ENCODE measurements at places on chromosomes 7 and 10.
A peak's percentile ranks its signal among the peaks of the same experiment; 100 is the strongest.

- DNase-seq: no peak
Measured at GRCh38 chr10:100659361-100660098, 85.9 kb upstream of the PAX2 start.

GRCh38 chr7:6227294-6227846 lies 45.1 kb downstream of the CYTH3 start:
- DNase-seq: peak; percentile 71

DNA sequence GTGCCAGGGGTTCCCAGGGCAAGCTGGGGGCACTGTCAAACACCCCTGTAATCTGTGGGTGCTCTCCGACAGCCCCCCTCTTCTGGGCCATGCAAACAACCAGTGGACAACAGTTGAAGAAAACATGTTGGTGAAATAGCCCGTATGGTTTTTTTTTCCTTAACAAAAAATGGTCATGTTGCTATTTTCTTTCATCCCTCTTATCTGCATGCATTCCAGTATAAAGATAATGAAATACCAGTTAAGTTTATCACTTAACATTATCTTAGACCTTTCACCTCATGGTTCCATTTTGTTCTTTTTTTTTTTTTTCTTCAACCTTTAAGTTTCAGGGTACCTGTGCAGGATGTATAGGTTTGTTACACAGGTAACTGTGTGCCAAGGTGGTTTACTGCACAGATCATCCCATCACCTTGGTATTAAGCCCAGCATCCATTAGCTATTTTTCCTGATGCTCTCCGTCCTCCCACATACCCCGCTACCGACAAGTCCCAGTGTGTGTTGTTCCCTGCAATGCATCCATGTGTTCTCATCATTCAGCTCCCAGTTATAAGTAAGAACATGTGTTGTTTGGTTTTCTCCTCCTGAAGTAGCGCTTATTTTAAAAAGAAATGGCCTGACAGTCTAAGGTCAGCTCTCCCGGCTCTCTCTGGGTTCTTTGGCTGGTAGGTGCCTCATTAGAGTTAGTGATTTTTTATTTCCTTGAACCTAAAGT lies 110.1 kb downstream of the NRP1 start:
- peak; percentile 46 for DNase-seq

- no peak for DNase-seq
Measured at GRCh38 chr7:141280100-141280499, 206.2 kb downstream of the TMEM178B start.

DNA sequence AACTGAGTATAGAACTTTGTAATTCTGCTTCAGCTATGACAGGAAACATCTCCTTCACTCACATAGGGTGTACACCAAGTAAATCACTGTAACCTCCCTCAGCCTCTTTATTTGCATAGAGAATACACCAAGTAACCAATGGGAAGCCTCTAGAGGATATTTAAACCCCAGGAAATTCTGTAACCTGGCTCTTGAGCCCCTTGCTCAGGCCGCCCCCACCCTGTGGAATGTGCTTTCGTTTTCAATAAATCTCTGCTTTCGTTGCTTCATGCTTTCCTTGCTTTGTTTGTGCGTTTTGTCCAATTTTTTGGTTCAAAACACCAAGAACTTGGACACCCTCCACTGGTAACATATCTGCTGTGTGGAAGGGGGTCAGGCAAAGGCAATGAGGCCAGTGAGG lies 60.2 kb downstream of the CLRN3 start:
- no peak for DNase-seq

DNA sequence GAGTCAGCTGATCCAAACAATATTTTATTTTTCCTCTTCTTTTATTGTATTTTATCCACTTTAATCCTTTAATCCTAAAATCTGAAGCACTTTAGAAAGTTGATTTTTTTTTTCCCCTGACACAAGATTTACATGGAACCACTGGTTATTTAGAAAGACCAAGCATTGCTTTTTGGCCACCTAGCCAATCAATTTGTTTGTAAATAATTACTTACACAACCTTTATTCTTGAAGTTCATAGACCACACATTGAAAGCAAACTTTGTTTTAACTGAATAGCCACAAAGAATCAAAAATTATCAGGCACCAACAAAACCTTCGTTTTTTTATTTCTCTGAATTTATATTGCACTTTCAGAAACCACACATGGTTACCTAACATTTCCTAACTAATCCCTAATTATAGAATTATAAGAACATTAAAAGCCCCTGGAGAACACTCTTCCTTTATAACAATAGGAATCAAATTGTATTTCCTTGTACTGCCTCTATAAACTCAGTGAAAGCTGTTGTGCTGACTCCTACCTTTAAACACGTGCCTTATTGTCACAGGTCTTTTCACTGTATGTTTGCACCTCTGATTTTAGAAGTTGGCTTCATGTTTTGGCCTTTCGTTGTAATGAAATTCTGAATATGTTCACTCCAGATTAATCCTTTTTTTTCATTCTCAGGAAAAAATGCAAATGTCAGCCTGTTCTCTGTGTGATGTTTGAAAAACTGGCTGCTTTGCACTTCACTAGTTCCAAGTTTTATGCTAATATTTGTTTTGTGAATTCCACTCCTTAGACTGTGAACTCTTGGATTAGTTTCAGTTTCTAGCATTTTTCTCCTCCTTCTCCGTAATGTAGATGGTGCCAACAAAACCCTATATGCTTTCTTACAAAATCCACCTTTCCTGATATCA lies 1511.9 kb downstream of the REEP3 start:
- no peak for DNase-seq

DNA sequence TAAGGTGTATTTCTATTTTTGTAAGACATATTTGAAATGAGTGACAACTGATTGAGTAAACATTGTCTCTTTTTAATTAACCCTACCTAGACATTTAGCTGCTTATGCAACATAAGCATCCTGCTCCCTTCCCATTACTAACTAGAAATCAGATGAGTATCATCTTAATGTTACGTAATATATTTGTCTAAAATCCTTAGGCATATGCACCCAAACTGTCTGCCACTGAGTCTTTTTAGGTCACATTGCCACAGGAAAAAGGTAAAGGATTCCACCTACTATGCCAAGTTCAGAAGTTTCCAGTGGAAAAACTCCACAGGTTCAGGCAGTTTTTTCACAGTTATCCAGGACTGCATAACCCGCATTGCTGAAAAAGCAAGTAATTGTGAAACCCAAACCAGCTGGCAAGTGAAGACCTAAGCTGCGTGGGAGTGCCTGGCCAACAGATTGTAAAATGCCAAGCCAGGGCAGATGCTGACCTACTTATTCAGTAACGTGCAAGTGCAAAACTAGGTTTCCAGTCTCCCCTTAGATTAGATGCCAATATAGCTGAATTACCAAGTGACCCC lies 983.7 kb downstream of the GATA3 start:
- DNase-seq: no peak

DNA sequence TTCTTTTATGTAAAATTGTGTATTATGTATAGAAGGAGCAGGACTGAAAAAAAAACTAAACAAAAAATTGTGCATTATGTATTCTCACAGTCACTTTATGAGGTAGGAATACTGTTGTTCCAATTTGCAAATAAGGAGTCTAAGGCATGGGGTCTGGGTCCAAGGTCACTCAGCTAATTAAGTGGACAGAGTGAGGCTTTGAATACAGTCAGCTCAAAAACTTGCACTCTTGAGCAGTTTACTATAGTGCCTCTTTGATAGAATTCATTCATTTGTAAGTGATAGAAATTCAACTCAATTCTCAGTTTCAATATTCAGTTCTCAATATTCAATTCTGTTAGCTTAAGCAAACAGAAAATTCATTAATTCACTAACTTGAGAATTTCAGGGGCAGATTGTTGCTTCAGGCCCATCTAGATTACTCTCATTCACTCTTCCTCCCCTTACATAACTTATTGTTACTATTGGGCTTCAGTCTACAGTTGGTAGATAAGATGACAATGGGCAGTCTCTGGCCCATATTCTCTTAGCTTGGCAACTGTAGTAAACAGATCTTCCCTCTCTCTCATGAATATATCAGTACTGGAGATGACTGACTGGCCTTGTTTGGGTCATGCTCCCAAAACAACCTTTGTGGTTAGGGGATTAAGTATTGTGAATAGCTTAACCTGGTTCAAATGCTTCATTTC lies 86.6 kb downstream of the BTAF1 start:
- DNase-seq: no peak

GRCh38 chr7:103115771-103116170 lies 33.1 kb downstream of the NAPEPLD start:
- no peak for DNase-seq

DNA sequence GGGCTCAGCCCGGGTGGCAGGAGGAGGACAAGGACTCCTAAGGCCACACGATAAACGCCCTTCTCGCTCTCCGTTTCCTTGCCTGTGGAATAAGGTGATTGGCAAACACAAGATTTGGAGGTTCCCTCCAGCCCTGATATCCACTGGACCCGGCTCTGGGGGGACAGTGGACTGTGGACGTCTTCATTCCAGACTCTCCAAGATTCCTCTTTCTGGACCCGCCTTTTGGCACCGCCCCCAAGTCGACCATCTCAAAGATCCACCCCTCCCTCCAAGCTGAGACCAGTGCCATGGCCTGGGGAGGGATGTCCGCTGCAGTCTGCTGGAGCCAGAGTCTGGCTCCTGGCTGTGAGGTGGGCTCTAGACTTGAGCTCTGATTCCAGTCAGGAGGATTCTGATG lies 23.6 kb downstream of the ZNF783 start:
- peak; percentile 23 for DNase-seq

GRCh38 chr7:110418659-110419280 lies 672.2 kb upstream of the LRRN3 start:
- DNase-seq: no peak

DNA sequence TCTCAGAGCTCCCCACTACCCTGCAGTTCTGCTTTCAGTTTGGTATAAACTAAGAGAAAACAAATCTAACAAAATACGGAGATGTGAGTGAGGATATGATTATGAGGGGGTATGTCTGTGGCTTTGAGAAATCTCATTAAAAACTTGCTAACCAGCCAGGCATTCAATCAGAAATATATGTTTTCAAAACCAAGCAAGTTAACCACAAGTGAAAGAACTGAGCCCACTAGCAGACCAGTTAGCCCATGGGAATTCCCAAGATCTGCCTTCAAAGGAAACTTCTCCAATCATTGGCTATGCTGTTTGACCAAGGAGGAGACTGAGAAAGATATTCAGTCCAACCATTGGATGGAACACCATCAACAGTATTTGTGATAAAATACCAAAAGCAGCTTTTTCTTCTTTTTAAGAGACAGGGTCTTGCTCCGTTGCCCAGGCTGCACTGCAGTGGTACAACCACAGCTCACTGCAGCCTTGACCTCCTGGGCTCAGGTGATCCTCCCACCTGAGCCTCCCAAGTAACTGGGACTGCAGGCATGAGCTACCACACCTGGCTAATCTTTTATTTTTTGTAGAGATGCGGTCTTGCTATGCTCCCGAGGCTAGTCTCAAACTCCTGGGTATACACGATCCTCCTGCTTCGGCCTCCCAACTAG lies 41.2 kb downstream of the FGFR2 start:
- peak; percentile 9 for DNase-seq

GRCh38 chr7:39651265-39651664 lies 27.9 kb downstream of the RALA start:
- peak; percentile 76 for DNase-seq

GRCh38 chr7:74572301-74572979 lies 85.1 kb upstream of the GTF2I start:
- no peak for DNase-seq

DNA sequence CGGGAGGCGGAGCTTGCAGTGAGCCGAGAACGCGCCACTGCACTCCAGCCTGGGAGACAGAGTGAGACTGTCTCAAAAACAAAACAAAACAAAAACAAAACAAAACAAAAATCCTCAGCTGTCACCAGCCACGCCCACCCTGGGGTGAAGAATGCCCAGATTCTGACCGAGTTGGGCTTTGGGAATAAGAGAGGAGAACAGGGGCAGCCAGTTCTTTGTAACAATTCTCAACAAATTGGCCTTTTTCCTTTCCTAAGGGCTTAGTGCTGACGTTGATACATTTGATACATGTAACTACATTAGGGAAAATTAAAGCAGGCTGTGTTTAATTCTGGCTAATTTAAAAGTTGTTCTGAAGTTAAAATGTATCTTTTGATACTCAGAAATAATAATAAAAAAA lies 121.0 kb downstream of the EPC1 start:
- DNase-seq: no peak
